ENCODE measurements at places on chromosomes 5 and 9.

- no peak for DNase-seq
These were observed 2.7 kb downstream of the CD274 start for GRCh38 chr9:5453004-5453403.

DNA sequence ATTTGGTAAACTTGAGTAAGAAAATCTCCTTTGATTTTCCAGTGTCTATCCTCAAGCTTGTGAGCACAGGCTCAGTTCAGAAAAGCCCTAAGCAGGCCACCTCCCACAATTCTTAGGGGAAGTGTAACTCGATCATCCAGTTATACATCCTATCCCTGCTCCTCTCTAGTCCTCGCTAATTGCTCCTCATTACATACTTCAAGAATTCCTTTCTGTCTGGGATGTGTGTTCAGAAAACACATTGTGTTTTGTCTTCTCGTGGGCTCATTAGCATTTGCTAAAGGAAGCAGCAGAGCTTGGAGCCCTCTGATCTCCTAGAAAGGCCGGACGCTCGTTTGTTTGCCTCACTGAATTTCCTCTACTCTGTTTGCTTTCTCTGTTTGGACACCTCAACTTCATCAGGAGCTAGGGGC, 268.2 kb upstream of the RFX3 start:
- peak; percentile 71 for DNase-seq

DNA sequence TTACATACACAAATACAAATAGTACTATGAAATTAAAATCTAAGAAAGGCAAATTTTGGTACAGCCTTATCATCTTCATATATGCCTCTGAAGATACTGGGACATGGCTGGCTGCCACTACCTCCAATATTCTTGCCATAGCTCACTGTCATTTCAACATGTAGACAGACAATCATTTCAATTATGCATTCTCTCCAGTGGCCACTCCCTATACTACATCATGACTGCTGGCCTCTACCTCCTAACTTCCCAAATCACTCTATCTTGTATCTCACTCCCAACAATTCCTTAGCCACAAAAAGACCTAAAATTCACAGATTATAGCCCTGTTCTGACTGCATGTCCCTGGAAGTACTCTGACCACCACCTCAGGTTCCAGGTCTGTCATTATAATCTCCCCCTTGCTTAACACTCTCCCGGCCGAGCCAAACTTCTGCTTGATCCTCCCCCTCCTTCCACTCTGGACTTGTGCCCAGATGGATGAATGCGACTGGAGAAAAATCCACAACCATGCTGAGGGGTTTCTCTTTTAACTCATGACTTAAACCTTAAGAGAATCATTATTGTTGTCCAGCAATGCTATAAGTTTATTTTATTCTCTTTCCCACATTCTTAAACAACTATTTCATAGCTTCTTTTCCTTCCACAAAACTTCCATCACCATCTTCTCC, 225.3 kb upstream of the TLE4 start:
- DNase-seq, result no peak

- DNase-seq, result no peak
These were observed 46.5 kb downstream of the PRRT1B start for GRCh38 chr9:131591845-131592208.

GRCh38 chr5:117191251-117191650, 616.6 kb upstream of the SEMA6A start:
- no peak for DNase-seq

- DNase-seq, result no peak
These were observed 1.3 kb downstream of the ADRB2 start for GRCh38 chr5:148827723-148828122.

DNA sequence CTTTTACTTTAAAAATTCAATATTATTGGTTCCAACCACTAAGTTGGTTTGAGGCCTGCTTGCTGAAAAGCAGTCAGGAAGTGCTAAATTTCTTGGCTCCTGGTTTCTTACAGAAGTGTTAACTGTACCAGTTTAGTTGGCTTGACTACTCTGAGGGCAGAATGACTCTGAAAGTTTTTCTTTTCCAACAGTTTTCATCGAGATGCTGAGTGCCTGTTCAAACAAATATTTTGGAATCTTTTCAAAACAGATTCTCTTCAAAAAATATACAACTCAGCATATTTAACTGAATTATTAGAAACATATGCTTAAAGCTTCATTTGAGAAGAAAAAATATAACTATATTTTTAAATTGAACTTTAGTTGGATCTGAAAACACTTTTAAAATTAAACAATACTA, 37.0 kb downstream of the SLC38A9 start:
- DNase-seq, result no peak

GRCh38 chr5:3786891-3787430, 191.3 kb downstream of the IRX1 start:
- DNase-seq, result no peak

- DNase-seq, result no peak
These were observed 116.0 kb downstream of the MVB12B start for GRCh38 chr9:126442636-126443035.

GRCh38 chr5:147767048-147767447, 15.5 kb downstream of the JAKMIP2 start:
- no peak for DNase-seq

All from NCI-H1105 (cell line).